Activated T-cell treated with anti-CD3 and anti-CD28 coated beads for 48 hours (primary cell): ENCODE measurements at places on chromosomes 3 and 15.

GRCh38 chr15:90401495-90401894 is 13.5 kb downstream of the IQGAP1 start:
- no peak for DNase-seq

DNA sequence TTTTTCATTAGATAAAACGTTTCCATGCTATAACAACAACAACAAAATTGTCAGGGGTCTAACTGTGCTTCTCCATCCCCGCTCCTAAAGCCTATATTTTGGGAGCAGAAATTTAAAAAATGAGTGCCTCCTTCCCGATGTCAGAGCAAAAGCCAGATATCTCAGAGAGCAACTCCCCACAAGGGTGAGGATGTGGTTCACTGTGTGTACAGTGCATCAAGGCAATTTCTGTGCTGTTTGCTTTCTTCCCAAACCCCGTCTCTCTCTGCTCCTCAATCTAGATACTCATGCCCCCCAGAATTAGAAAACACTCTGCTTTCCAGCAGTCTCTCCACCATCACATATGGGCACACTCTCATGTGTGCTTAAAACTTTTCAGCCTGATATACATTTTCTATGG is 76.7 kb upstream of the MBNL1 start:
- DNase-seq = no peak

GRCh38 chr15:74128785-74129585 is 1.4 kb upstream of the ISLR2 start:
- no peak for DNase-seq

DNA sequence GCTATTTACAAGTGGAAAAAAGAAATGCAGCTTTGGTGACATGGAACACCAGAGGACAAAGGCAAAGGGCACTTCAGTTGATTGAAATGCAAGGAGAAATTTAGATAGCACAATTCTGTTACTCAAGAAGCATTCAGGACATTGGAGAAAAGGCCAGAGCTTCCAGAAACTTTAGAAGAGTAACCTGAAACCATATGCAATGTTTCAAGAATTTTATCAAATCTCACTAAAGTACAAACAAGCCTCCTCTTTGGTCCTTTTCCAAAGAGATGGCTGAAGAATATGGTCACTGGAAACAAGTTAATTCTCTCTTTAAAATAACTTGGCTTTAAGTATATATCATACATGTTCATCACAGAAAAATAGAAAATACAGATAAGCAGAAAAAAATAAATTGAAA is 14.6 kb upstream of the LMOD3 start:
- no peak for DNase-seq

- DNase-seq = no peak
Measured at GRCh38 chr3:55686426-55687254, 199.5 kb upstream of the WNT5A start.

DNA sequence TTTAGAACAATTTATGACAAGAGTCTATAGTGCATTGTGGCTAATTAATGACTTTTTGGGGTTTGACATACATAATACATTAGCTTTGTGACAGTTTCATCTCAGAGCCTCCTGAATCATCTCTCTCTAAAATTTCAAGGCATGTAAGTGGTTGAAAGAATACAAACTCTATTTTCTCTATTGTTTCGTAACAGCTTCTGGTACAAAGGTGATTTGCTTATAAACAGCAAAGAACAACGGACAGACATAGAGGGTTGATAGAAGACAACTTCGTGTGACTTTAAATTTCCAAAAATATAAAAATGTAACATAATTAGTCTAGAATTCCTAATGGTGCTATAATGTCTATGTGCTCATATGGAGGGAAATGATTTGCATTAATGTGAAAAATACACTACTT is 21.3 kb downstream of the CNTN3 start:
- DNase-seq = no peak

GRCh38 chr15:89335298-89336041 is 846 bp upstream of the POLG start:
- no peak for DNase-seq

- no peak for DNase-seq
Measured at GRCh38 chr3:126835472-126836219, 131.6 kb downstream of the CHCHD6 start.
